Cardiac muscle cell (in vitro differentiated cells and primary cell): ENCODE measurements at places on chromosomes 11 and 22. TPM values are rescaled to one million over a fixed set of nuclear protein-coding genes. Genes with fewer than 3 reads are reported as not detected.

- no peak overlapping the region for H3K27ac ChIP-seq
- DNase-seq = no peak
- peaks cover 19% of the 10 kb centered on the region for H3K36me3 ChIP-seq
- H3K4me3 ChIP-seq = no peak overlapping the region
- no peaks in the 10 kb centered on the region for H3K4me1 ChIP-seq
- no peaks in the 10 kb centered on the region for H3K27me3 ChIP-seq
These were observed 16.1 kb downstream of the TMEM25 start for GRCh38 chr11:118547132-118547531.

DNA sequence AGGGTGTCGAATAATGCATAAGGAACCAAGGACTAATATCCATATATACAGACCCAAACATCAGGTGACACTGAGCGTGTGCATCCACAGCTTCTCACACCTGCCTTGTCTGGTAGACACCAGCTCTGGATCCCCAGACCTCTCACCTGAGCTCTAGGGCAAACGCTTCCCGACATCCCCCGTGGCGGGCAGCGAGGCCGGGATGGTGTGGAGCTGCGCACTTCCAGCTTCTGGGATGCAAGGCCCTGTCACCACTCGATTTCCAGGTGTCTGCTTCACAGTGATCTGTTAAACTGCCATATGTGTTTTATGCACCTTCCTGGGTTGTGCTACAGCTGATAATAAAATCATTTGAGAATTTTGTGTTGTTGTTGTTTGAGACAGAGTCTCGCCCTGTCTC is 15.3 kb upstream of the TREH start:
- no peaks in the 10 kb centered on the region for H3K36me3 ChIP-seq
- H3K27ac ChIP-seq = no peak overlapping the region
- H3K27me3 ChIP-seq = no peaks in the 10 kb centered on the region
- no peaks in the 10 kb centered on the region for H3K4me1 ChIP-seq
- no peak for DNase-seq
- no peak overlapping the region for H3K4me3 ChIP-seq

DNA sequence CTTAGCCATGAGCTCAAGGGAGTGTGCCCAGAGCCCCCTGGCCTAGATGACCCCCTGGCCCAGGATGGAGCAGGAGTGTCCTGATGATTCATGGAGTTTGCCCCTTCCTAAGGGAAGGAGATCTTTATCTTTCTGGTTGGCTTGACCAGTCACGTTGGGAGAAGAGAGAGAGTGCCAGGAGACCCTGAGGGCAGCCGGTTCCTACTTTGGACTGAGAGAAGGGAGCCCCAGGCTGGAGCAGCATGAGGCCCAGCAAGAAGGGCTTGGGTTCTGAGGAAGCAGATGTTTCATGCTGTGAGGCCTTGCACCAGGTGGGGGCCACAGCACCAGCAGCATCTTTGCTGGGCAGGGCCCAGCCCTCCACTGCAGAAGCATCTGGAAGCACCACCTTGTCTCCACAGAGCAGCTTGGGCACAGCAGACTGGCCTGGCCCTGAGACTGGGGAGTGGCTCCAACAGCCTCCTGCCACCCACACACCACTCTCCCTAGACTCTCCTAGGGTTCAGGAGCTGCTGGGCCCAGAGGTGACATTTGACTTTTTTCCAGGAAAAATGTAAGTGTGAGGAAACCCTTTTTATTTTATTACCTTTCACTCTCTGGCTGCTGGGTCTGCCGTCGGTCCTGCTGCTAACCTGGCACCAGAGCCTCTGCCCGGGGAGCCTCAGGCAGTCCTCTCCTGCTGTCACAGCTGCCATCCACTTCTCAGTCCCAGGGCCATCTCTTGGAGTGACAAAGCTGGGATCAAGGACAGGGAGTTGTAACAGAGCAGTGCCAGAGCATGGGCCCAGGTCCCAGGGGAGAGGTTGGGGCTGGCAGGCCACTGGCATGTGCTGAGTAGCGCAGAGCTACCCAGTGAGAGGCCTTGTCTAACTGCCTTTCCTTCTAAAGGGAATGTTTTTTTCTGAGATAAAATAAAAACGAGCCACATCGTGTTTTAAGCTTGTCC is 14.3 kb downstream of the ADORA2A start:
- H3K27me3 ChIP-seq = no peaks in the 10 kb centered on the region
- H3K4me1 ChIP-seq = peaks cover 17% of the 10 kb centered on the region
- peak overlapping the region; percentile 45 for H3K27ac ChIP-seq
- no peak overlapping the region for H3K4me3 ChIP-seq
- no peak for DNase-seq

The ANKRD42 gene
- 8.1 and 8.6 TPM in 2 replicates for total RNA-seq

The RASGRP2 gene
- 29.5 and 60.8 TPM in 2 replicates for total RNA-seq

The RAPSN gene
- not detected in 2 replicates for total RNA-seq

DNA sequence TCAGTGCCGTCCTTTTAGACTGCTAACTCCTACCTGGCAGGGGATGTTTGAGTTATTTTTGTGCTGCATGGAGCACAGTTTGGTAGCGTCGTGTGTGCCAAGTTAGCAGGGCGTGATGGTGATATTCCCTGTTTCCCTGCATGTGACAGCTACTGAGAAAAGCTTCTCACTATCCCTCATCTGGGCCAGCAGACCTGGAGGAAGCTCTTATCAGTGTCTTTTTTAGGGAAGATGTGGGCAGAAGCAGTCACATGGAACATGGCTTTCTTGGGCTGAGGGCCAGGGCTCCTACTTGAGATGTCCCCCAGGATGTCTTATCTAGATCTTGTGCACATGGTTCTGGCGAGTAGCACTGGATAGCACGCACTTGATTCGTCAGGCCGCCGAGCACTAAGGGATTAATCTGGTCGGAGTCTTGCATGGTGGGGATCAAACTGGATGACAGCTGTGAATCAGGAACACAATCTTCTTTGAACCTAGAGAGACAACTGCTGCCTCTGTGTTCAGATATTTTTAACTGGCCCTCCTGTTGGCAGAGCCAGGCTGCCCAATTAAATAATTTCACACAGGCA is 33.8 kb downstream of the TECTA start:
- DNase-seq = peak; percentile 3
- no peak overlapping the region for H3K27ac ChIP-seq
- H3K36me3 ChIP-seq = no peaks in the 10 kb centered on the region
- no peak overlapping the region for H3K4me3 ChIP-seq

DNA sequence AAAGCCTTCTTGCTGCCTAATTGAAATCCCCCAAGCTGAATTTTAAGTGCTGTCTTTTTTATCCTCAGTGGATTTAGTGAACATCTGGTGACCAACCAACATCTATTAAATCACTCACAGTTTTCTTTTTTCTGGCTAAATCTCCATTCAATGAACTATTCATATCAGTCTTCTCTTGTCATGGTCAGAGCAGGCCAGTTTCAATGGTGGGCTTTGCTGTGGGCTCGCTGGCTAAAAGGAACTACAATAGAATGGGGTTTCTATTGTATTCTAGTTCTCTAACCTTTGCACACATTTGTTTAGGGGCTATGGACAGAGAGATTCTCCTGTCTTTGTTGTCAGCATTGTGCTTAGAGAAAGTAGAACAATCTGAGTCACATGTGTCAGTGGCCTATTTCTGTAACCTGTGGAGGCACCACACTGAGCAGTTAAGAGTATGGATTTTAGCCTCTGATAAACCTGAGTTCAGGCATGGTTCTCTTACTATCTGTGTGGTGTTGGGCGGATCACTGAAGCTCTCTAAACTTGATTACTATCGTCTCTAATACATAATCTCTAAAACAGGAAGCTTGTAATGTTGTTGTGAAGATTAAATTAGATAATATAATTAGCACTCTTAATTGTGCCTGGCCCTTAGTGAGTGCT is 94.2 kb upstream of the CADM1 start:
- H3K36me3 ChIP-seq = no peaks in the 10 kb centered on the region
- no peak overlapping the region for H3K4me3 ChIP-seq
- H3K27me3 ChIP-seq = no peaks in the 10 kb centered on the region
- H3K27ac ChIP-seq = no peak overlapping the region
